ENCODE measurements at places on chromosomes 7 and 10.

- DNase-seq = peak; percentile 87
Observed at GRCh38 chr7:74026903-74027682, 880 bp upstream of the ELN start.

DNA sequence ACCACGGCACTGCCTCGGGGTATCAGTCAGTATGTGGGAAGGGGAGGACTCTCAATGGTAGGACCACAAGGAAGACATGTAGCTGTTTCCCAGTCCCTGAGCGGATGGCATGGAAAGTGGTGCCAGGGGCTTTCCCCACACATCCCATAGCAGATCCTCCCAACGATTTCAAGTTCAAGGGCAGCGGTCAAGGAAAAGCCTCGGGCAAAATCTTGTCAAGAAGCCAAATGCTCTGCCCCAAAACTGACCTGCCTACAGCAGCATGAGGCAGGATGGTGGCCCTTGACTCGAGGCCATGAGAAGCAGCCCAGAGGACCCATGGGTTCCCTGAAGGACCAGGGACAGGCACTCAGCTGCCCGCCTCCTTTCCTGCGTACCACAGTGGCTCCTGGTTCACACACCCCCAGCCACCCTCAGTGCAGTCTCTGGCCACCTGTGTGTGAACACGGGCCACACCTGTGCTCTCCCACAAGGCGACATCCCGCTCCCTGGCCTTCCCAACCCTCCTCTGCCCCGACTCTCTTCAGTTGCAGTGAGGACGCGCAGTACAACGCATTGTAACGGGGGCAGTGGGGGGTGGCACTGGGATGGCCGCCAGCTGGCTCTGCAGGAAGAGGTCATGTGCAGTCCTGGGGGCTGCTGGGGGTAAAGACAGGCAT, 43.6 kb downstream of the CTBP2 start:
- DNase-seq = no peak

DNA sequence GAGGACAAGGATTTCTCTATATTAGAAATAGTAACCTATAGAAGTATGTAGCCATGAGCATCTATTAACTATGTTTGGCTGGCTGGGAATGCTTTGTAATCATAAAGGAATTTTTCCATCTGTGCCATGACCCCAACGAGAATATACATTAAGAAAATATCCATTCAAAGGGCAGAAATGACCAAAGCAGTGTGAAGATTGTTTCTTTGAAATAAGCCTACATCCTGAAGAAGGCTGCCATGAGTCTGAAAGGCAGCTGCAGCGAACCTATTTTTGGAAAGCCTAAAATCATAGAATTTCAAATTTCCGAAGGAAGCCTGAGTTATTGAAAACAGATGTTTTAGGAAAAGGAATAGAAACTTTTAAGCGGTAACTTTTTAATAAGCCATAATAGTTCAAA, 244.2 kb upstream of the FOXK1 start:
- no peak for DNase-seq

DNA sequence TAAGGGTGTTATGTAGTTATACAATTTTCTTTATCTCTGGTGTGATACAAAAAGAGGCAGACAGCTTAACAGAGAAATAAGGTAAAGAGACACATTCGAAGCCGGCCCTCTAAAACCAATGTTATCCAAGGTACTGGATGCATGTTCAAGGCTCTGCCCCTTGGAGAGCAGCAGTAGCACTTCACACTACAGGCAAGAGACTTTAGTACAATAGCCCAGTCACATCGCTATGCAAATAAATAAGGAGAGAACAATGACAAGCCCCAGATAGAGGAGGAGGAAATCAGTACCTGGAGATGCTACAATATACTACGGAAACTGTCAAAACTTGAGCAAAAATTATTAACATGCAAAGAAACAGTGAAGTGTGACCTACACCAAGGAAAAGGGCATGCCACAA, 111.1 kb downstream of the ITGB1 start:
- no peak for DNase-seq

DNA sequence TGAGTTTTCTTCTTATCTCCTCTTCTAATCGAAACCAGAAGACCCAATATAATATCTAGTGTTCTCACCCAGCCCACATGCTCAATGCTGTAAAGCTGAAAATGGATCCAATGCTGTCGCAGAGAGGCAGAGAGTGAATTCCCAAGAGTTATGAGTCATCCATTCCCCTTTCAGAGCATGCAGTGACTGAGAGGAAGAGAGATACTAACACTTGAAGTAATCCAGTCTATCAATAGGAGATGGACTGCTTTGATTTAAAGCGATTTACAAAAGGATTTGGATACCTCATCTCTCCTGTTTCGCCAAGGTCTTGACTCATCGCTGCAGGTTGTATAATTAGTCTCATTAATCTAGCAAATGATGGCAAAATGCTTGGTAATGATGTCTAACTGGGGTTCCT, 41.5 kb upstream of the PRKCQ start:
- DNase-seq = no peak

DNA sequence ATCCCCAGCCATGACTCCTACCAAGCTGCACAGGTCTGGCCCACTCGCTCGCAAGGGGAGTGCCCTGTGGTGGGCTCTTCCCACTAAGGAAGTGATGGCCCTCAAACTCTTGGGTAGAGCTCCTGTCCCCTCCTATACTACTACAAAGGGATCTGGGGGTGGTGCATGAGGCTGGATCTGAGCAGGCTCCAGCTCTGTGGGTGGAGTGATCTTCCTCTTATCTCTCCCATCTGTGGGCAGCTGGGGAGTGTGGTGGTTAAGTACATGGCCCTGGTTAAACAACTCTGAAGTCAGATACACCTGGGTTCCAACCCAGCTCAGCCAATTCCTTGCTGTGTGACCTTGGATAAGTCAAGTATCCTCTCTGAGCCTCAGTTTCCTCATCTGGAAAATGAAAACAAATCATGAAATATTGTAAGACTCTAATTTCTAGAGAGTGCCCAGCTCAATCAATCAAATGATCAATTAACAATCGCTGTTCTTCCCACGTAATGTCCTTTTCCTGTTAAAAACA, 17.4 kb downstream of the DDIT4 start:
- no peak for DNase-seq

DNA sequence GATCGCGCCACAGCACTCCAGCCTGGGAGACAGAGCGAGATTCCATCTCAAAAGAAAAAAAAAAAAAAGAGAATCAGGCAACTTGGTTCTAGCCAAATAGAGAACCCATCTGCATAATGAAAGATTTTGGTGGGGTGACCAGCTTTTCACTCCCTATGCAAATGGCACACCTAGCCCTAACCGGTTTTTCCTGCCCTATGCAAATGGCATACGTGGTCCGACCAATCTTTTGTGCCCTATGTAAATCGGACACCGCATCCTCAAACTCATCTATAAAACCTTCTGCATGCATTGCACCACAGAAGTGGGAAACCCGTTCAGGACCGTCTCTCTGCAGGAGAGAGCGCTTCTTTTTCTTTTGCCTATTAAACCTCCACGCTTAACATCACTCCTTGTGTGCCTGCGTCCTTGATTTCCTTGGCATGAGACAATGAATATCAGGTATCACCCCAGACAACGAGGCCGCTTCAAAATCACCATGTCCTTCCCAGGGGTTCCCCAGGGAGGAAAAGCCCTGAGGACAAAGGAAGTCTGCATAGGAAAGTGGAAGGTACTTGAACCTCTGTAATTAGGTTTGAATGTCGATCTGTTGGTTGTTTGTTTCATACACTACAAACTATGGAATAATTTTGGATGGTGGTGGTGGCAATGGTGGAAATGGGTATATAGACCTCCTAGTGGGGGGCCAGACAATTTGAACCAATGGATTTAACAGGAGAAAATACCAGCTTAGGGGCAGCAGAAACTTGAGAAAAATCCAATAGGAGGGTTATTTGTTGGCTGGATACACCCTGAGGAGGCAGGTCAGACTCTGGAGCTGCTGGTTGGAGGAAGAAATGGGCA, 396.2 kb downstream of the TYW1 start:
- DNase-seq = no peak

GRCh38 chr10:91520661-91521060, 110.5 kb downstream of the HECTD2 start:
- no peak for DNase-seq

DNA sequence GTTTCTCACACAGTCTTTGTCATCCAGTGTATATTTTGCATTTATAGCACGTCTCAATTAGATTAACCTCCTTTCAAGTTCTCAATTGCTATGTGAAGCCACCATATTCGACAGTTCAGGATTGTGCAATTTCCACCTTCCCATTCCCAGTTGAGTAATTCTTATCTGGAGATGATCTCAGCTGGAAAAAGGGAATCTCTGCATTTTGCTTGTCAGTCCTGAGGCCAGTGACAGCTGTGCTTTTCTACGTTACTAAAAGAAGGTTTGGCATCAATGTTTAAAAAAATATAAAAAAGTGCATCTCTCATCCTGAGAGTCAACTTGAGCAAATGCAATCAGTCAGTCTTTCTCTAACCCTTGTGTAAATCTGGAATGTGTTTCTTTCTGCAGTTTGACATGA, 247.7 kb downstream of the PRKG1 start:
- DNase-seq = no peak

- no peak for DNase-seq
Observed at GRCh38 chr10:71274901-71275796, 43.9 kb upstream of the SLC29A3 start.

DNA sequence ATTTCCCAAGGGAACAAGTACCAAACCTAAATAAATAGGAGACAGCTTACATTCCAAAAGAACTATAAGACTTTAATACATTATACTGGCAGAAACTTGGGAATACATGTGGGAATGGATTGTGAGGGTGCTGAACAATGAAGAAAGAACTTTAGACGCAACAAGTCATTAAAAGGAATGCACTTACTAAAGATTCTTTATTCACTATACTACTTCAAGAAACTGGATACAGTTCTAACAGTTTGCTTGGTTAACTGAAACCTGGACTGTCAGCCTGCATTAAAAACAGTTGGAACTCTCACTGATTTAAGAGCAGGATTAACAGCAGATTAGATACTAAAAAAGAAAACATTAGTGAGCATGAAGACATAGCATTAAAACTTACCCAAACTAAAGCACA, 12.0 kb downstream of the CACUL1 start:
- DNase-seq = no peak

- no peak for DNase-seq
Observed at GRCh38 chr7:99562832-99563231, 4.4 kb downstream of the ZNF655 start.

GRCh38 chr7:27196287-27196767, 3.6 kb downstream of the HOXA13 start:
- DNase-seq = peak; percentile 81

DNA sequence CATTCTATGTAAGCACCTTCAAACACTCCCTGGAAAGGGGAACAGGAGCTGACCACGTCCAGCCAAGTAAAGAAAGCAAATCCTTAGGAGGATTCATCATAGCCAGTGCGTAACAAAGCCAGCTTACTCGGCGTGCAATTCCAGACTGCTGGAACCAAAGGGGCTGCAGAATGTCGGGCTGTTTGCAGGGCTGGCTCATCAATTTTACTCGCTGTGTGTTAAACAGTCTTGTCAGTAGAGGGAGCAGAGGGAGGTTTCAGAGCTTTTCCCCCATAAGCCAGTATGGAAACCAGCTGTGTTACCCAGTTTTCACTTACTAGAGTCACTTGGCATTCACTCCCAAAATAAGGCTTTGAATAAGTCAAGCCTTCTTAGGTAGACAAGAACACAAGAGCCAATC, 127.1 kb downstream of the KMT2E start:
- peak; percentile 28 for DNase-seq

GRCh38 chr10:112953174-112954159, 3.4 kb downstream of the TCF7L2 start:
- peak; percentile 46 for DNase-seq

DNA sequence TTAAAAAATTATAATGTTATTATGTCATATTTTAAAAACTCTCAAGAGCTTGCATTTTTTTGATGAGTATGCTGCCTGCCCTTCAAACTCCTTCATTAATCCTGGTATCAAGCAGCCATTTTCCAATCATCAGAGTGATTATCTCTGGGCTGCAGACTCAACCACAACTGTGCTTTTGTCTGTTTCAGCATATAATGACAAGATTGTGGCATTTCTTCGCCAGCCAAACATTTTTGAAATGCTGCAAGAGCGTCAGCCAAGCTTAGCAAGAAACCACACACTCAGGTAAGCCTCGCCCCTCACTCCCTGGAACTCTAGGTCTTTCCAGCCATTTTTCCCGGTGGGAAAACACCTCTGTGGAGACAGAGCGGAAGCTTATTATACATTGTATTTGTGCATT, 90.0 kb upstream of the STK17A start:
- DNase-seq = no peak

- no peak for DNase-seq
Observed at GRCh38 chr10:51227897-51228713, 153.8 kb downstream of the PRKG1 start.

GRCh38 chr10:77603534-77603927, 34.1 kb downstream of the KCNMA1 start:
- DNase-seq = no peak

DNA sequence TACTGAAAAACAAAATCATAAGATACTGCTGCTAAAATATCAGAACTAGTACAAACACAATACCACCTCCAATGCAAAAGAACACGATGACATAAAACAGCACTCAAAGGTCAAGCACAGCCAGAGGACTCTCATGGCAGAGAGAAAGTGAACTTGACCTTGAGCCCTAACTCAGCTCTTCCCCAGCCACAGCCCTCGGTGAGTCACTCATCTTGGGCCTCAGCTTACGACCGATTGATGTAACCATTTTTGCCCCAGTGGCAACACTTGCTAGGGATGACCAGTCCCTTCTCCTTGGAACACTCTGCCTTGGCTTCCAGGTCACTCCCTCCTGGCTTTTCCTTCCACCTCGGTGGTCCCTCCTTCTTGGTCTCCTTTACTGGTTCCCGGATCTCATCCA, 77.8 kb downstream of the JAZF1 start:
- DNase-seq = no peak

- DNase-seq = no peak
Observed at GRCh38 chr10:29499993-29500537, 134.7 kb downstream of the SVIL start.

- DNase-seq = no peak
Observed at GRCh38 chr10:14779001-14779651, 4.4 kb upstream of the FAM107B start.

- peak; percentile 43 for DNase-seq
Observed at GRCh38 chr7:96173781-96174180, 148.1 kb downstream of the SLC25A13 start.

DNA sequence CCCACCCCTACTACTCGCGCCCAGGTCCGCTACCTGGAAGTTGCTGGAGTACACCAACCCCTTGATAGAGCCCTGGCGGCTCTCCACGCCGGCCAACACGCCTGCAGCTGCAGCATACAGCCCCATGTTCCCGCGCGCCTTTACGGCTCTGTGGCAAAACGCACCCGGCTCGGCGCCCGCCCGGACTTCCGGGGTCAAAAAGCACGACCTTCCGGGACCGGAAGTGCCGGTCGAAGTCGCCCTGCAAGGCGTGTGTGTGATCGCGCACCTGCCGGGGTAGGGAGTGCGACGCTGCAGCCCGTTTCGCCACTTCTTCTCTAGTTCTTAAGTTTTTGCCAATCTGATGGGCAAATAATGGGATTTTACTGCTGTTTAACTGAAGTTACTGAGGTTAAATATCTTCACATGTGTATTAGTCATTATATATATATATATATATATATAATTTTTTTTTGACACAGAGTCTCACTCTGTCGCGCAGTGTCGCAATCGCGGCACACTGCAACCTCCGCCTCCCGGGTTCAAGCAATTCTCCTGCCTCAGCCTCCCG, at the start of gene NSUN5:
Gene NSUN5, minus strand, starts transcription at position 162 of the 550 bp plus-strand sequence. Its CDS starts 36 bp downstream, at position 126.
- peak; percentile 88 for DNase-seq

GRCh38 chr10:76970711-76971519, 666.7 kb downstream of the KCNMA1 start:
- no peak for DNase-seq

- DNase-seq = no peak
Observed at GRCh38 chr7:127870231-127870907, 160.9 kb downstream of the LRRC4 start.

GRCh38 chr7:128267595-128267924, 26.5 kb downstream of the LEP start:
- no peak for DNase-seq

All from midbrain (tissue), 1 donor.